Ascending aorta (tissue), 2 donors: ENCODE measurements at places on chromosomes 4 and X.

- DNase-seq, result no peak
Observed at GRCh38 chr4:180058691-180059215, 2184.4 kb upstream of the TENM3 start.

- no peak for DNase-seq
Observed at GRCh38 chrX:133638285-133638684, 223.0 kb upstream of the GPC4 start.

- no peak for DNase-seq
Observed at GRCh38 chr4:103364083-103364482, 165.9 kb upstream of the CENPE start.

DNA sequence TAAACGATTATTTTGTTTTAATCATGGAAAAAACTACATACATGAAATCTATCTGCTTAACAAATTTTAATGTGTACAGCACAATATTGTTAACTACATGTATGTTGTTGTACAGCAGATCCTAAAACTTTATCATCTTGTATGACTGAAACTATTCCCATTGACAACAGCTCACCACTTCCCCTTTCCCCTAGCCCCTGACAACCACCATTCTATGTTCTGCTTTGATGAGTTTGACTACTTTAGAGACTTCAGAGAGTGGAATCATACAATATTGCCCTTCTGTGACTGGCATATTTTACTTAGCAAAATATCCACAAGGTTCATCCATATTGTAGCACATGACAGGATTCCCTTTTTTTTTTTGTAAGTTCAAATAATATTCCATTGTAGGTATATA lies 185.9 kb downstream of the CFAP299 start:
- no peak for DNase-seq

GRCh38 chr4:86837691-86838503 lies 11.3 kb downstream of the SLC10A6 start:
- DNase-seq, result no peak
